ENCODE measurements at places on chromosomes 3 and 15. TPM values are rescaled to one million over a fixed set of nuclear protein-coding genes. Genes with fewer than 3 reads are reported as not detected.
A peak's percentile ranks its signal among the peaks of the same experiment; 100 is the strongest.

DNA sequence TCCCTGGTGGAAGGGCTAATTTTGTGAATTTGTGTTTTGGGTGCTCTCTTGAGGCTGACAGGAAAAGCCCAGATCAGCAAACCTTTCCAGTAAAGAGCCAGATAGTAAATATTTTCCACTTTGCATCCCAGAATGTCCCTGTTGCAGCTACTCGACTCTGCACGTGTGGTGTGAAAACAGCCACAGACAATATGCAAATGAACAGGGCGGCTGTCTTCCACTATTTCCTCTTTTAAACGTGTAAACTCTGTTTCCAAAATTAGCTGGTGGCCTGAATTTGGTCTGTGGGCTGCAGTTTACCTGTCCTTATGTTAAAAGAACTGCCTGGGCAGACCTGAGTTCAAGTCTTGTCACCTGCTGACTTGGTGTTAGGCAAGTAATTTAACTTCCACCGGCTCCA, 202.7 kb downstream of the EDEM1 start:
- H3K36me3 ChIP-seq = no peaks in the 10 kb centered on the region
- no peaks in the 10 kb centered on the region for H3K4me1 ChIP-seq
- no peaks in the 10 kb centered on the region for H3K27me3 ChIP-seq
- H3K4me3 ChIP-seq = no peak overlapping the region

GRCh38 chr3:115423170-115423569, 200.1 kb upstream of the GAP43 start:
- H3K27me3 ChIP-seq = no peaks in the 10 kb centered on the region
- H3K27ac ChIP-seq = no peak overlapping the region
- no peak for DNase-seq
- no peak overlapping the region for H3K4me3 ChIP-seq

- H3K27ac ChIP-seq = no peak overlapping the region
- no peaks in the 10 kb centered on the region for H3K4me1 ChIP-seq
- no peak overlapping the region for H3K4me3 ChIP-seq
- H3K36me3 ChIP-seq = no peaks in the 10 kb centered on the region
These were observed 61.8 kb downstream of the ZBTB20 start for GRCh38 chr3:115085197-115085865.

The CHDH gene
- 0.05 TPM for total RNA-seq

DNA sequence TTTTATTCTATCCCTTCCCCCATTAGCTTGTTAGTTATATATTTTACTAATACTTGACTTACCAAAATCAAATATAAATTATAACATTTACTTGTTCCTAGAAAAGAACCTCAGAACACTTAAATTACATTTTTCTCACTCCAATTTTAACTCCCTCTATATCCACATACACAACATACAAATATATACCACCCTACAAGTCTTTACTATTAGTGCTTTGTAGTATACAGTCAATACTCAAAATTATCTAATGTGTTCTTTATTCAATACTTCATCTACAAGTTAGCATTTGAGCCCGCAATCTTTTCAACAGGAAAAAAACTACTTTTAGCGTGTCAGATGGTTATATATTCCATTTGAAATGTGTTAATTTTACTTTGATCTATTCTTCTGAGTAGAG, 100.3 kb downstream of the ADAM10 start:
- no peak for DNase-seq
- no peak overlapping the region for H3K4me3 ChIP-seq
- no peak overlapping the region for H3K27ac ChIP-seq
- H3K36me3 ChIP-seq = peaks cover 49% of the 10 kb centered on the region
- H3K4me1 ChIP-seq = peaks cover 11% of the 10 kb centered on the region

GRCh38 chr3:29183346-29184087, 97.4 kb upstream of the RBMS3 start:
- no peaks in the 10 kb centered on the region for H3K36me3 ChIP-seq
- no peak for DNase-seq
- no peak overlapping the region for H3K27ac ChIP-seq
- H3K4me3 ChIP-seq = no peak overlapping the region

GRCh38 chr3:40073310-40074007, 236.0 kb upstream of the EIF1B start:
- H3K4me1 ChIP-seq = no peaks in the 10 kb centered on the region
- H3K36me3 ChIP-seq = no peaks in the 10 kb centered on the region
- no peak overlapping the region for H3K4me3 ChIP-seq
- H3K27ac ChIP-seq = no peak overlapping the region
- DNase-seq = no peak
- peaks cover 6% of the 10 kb centered on the region for H3K27me3 ChIP-seq

The CIB1 gene
- total RNA-seq = 102 TPM

DNA sequence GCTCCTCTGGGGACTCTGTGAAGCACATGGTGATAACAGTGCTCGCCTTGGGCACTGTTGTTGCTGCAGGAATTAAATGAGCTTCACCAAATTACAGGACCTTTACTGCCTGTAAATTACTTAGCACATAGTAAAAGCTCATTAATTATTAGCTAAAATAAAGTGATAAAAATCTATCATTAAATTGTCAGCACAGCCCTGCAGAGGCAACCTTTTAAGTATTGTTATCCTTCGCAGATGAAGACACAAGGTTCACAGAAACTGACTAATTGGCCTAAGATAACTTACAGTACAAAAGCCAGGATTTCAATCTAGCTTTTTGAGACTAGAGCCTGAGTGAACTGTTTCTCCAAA, 96.0 kb downstream of the ST6GAL1 start:
- H3K4me3 ChIP-seq = peak overlapping the region; percentile 79
- peaks cover 53% of the 10 kb centered on the region for H3K36me3 ChIP-seq
- no peaks in the 10 kb centered on the region for H3K27me3 ChIP-seq
- no peak for DNase-seq
- peak overlapping the region; percentile 90 for H3K27ac ChIP-seq

GRCh38 chr3:11128682-11129632, 25.3 kb upstream of the HRH1 start:
- peaks cover 10% of the 10 kb centered on the region for H3K27me3 ChIP-seq
- no peak overlapping the region for H3K4me3 ChIP-seq
- no peak overlapping the region for H3K27ac ChIP-seq
- peaks cover 7% of the 10 kb centered on the region for H3K4me1 ChIP-seq

GRCh38 chr3:170563712-170564423, 22.0 kb downstream of the SLC7A14 start:
- H3K4me3 ChIP-seq = no peak overlapping the region
- peaks cover 10% of the 10 kb centered on the region for H3K4me1 ChIP-seq
- DNase-seq = no peak

DNA sequence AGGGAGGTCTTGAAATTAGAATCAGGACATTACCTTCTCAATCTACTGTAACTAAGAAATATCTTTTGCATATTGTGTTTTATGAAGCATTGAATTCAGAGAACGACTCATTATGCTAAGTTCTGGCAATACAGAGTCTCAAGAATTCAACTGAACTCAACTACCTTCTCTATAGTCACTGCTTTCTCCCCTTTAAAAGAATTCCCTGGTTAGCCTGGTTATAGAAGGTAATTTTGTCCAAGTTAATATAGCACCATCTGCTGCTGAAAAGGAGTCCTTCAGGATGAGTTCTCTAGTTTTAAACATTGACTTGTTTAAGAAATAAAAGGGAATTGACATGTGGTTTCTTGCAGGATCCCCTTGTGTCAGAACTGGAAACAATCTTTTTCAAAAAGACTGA, 60.2 kb downstream of the IL16 start:
- no peak overlapping the region for H3K4me3 ChIP-seq
- no peak for DNase-seq
- H3K4me1 ChIP-seq = no peaks in the 10 kb centered on the region
- H3K27ac ChIP-seq = no peak overlapping the region
- peaks cover 2% of the 10 kb centered on the region for H3K27me3 ChIP-seq

The GALK2 gene
- 23.1 TPM for total RNA-seq

DNA sequence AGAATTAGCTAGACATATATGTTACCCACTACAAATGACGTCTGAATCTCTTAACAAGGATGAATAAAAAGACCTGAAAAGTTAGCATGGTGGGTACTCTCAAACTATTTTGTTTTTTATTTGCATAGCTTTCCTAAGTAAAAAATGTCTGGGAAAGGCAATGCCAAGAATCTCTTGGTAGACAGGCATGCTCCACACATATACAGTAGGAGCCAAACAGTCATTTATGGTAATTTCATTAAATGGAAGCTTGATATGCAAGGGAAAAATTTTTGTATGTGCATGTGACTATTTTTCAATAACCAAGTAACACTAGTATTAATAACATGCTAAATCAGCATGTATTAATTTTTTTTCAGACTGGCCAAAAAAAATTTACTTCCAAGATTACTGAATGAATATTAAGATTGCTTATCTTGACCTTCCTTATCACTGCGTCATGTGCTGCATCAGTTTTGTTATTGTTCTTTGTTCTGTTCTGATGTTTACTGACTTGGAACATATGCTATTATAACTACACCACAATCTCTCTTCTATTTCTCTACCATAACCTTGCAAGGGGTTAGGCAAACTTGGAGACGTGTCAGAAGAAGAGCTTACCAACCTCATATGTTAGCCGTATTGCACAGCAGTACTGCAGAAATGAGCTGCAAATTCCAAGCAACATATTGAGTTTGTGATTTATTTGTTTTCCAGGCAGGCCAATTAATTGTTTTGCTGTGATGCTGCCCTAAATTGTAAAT, 255.3 kb downstream of the RBMS3 start:
- H3K27me3 ChIP-seq = no peaks in the 10 kb centered on the region
- H3K4me1 ChIP-seq = no peaks in the 10 kb centered on the region
- DNase-seq = no peak
- no peak overlapping the region for H3K4me3 ChIP-seq
- H3K27ac ChIP-seq = no peak overlapping the region

- no peak for DNase-seq
- H3K27me3 ChIP-seq = peaks cover 3% of the 10 kb centered on the region
- no peaks in the 10 kb centered on the region for H3K4me1 ChIP-seq
- H3K27ac ChIP-seq = no peak overlapping the region
- H3K36me3 ChIP-seq = no peaks in the 10 kb centered on the region
These were observed 61.7 kb upstream of the KCNMB2 start for GRCh38 chr3:178474526-178474925.

- H3K36me3 ChIP-seq = peaks cover 20% of the 10 kb centered on the region
- H3K27me3 ChIP-seq = peaks cover 2% of the 10 kb centered on the region
- no peak overlapping the region for H3K4me3 ChIP-seq
- H3K4me1 ChIP-seq = peaks cover under 1% of the 10 kb centered on the region
- H3K27ac ChIP-seq = no peak overlapping the region
These were observed 14.0 kb upstream of the B3GNT5 start for GRCh38 chr3:183239046-183239445.

The GNAI2 gene
- 515 TPM for total RNA-seq

All from activated CD8-positive, alpha-beta T cell treated with anti-CD3 and anti-CD28 coated beads, Interleukin-2, amount 10 ng/mL, durations not matched to agents 7 days and 5 days (primary cell).